Suprapubic skin (tissue), 4 donors: ENCODE measurements at places on chromosomes 5 and 9.

- DNase-seq: no peak
Measured at GRCh38 chr5:35898952-35899660, 39.3 kb downstream of the CAPSL start.

DNA sequence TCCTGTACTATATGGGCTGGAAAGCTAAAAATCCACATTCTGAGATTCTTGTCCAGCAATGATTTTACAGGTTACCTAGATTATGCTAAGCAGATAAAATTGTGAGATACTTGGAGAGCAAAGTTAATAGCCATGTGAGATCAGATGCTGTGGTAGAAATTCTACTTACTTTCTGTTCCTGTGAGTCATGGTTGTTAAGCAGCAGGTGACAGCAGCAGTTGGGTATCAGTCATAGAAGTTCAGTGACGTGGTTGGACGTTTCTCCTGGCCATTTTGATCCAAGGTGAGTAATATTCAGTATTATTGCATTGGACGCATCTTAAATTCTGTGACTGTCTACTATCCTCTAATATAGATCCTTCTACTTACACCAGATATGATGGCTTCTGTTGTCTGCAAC lies 524.5 kb downstream of the TMEM38B start:
- DNase-seq: no peak

GRCh38 chr5:115180165-115180709 lies 10.5 kb upstream of the TRIM36 start:
- DNase-seq: no peak

DNA sequence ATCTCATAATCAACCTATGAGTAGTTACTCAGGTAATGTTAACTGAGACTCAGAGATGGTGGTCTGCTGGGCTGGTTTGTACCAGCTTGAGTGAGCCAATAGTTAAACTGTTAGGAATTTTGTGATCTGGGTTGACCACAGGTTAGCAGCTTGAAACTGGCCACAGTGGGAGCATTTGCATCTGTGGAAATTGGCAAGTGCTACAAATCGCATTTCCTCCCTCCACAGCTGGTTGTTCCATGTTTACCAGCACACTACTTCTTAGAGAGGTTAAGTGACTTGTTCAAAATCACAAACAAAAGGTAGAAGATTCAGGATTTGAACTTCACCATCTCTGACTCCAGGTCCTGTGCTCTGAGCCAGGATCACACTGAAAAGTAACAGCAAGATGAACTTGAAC lies 446.9 kb upstream of the CLINT1 start:
- no peak for DNase-seq

DNA sequence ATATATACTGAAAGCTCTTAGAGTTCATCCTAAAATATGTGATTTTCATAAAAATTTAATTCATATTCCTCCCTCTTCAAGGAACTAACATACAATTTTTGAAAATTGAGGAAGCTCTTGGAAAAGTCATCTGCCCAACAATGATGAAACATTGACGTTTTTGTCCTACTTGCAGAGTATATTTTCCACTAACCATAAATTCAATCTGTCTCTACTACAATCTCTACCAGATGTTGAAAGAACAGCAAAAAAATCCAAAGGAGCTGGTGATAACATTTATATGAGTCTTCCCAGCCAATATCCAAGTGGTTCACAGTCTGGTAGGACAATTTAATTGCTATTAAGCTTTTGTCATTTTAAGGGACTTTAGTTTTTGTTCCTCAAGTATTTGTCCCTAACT lies 81.1 kb upstream of the NR3C1 start:
- no peak for DNase-seq

DNA sequence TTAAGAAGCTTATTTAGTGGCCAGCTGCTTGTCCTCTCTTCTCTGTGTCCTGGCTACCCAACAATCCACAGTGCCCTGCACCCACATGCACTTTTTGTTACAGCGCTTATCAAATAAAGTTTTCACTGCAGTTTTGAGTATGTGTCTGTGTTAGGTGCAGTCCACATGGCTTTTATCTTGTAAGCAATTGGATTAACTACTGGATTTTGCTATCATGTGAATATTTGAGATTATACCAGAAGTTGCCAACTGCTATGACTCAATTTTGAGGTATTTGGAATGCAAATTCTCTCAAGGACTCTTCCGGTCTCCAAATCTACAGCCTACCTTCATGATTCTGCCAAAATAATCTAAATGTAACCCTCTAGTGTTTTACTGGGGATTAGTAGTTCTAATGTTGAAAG lies 690.2 kb downstream of the NR2F1-AS1 start:
- DNase-seq: no peak

DNA sequence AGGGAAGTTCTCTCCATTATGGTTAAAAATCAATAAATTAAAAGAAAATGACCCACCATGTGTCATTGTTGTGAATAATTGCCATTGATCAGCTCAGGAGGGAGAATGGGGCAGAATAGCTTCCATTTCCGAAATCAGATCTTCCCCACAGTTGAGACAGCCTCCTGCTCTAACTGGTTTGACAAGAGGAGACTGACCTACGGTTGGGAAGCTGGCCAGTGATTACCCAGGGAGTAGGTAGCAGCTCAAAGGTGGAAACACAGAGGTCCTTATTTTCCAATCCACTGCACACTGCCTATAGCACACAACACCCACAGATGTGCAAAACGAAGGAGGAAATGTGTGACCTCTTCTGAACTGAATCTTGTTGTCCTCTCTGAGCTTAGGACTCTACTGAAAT lies 69.0 kb upstream of the DAPK1 start:
- no peak for DNase-seq

- no peak for DNase-seq
Measured at GRCh38 chr5:97542469-97542868, 359.4 kb upstream of the RIOK2 start.

- DNase-seq: no peak
Measured at GRCh38 chr9:14842269-14842668, 68.0 kb downstream of the FREM1 start.

- DNase-seq: no peak
Measured at GRCh38 chr5:170632985-170633234, 129.1 kb downstream of the KCNIP1 start.

- DNase-seq: no peak
Measured at GRCh38 chr9:7150153-7150890, 392.5 kb downstream of the KDM4C start.

GRCh38 chr5:2685651-2686272 lies 65.7 kb downstream of the IRX2 start:
- no peak for DNase-seq

- no peak for DNase-seq
Measured at GRCh38 chr5:36436306-36436705, 134.6 kb upstream of the RANBP3L start.

- DNase-seq: no peak
Measured at GRCh38 chr5:83494666-83495065, 23.1 kb downstream of the VCAN start.

GRCh38 chr9:96008502-96009222 lies 133.2 kb downstream of the ERCC6L2 start:
- DNase-seq: no peak

DNA sequence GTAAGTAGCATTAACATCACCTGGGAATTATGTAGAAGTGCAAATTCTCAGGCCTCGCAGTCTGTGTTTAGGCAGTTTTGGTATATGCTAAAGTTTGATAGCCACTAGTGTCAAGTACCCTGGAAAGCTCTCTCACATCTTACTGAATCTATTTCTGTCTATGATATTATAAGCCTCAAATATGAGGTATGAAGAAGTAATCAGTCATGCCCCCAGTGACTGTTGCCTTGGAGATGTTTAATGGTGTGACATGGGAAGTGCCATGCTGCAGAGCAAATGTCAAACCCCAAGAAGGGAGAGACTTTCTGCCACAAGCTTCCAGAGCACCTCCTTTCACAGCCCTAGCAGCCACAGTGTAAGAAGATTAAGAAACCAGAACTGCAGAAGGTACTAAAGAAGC lies 9.8 kb upstream of the PDE8B start:
- no peak for DNase-seq

GRCh38 chr9:96236854-96237550 lies 65.0 kb downstream of the HSD17B3 start:
- DNase-seq: no peak

DNA sequence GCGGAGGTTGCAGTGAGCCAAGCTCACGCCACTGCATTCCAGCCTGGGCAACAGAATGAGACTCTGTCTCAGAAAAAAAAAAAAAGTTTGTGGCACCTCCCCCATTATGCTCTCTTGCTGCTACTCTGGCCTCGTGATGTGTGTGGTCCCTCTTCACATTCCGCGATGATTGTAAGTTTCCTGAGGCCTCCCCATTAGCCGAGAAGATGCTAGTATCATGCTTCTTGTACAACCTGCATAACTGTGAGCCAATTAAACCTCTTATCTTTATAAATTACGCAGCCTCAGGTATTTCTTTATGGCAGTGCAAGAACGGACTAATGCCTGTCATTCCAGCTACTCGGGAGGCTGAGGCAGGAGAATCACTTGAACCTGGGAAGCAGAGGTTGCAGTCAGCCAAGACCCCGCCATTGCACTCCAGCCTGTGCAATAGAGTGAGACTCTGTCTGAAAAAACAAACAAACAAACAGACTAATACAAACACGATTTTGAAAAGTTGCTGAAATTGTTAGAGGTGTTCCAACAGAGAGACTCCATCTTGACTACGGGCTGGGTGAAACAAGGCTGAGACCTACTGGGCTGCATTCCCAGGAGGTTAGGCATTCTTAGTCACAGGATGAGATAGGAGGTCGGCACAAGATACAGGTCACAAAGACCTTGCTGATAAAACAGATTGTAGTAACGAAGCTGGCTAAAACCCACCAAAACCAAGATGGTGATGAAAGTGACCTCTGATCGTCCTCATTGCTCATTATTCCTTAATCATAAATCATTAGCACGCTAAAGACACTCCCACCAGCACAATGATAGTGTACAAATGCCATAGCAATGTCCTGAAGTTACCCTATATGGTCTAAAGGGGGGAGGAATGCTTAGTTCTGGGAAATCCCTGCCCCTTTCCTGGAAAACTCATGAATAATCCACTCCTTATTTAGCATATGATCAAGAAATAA lies 8.3 kb upstream of the AFF4 start:
- no peak for DNase-seq

GRCh38 chr5:82777106-82777505 lies 300.1 kb downstream of the TMEM167A start:
- DNase-seq: no peak

DNA sequence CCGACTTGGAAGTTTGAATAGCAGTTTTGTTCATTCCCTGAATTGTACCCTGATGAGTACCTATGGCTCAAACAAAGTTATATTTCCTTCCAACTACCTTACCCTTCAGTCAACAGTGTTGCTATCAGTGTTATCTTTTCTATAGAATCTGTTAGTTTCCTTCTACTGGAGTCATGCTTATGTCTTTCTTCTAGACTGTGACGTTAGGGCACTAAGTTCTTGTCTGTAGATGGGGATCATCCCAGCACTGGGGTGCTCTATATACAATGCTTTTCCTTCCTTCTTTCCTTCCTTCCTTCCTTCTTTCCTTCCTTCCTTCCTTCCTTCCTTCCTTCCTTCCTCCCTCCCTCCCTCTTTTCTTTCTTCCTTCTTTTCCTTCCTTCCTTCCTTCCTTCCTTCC lies 973.0 kb downstream of the CDH12 start:
- no peak for DNase-seq

DNA sequence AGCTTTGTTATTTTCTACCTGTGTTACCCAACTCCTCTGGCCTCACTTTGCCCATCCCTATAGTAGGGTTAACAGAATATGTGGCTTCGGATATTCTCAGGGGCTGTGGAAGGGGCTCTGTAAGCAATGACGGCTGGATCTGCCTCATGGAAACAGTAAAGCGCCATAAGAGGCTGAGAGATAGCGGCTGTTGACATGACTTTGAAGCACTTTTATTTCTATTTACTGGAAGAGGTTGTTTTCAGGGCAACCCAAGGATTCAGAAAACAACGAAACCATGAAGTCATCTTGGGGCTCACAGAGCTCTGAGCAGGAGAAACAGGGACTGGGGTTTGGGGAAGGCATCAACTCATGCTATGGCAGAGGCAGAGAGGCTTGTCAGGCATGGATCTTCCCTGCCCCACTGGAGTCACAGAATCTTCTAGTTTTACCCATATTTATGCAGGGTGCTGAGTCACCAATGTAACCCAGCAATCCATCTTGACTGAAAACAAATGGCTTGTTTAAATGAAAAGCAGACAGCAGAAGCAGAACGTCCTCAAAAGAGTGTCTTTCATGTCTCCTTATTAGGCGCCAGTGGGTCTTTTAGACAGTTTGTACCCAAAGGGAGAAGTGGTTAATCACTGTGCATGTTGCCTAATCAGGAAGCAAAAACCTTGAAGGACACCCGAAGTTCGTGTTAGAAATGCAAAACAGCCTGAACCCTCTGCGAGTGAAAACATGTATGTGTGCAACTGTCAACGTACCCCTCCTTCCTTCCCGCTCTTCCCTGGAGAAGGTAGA lies 113.0 kb downstream of the COL23A1 start:
- no peak for DNase-seq

DNA sequence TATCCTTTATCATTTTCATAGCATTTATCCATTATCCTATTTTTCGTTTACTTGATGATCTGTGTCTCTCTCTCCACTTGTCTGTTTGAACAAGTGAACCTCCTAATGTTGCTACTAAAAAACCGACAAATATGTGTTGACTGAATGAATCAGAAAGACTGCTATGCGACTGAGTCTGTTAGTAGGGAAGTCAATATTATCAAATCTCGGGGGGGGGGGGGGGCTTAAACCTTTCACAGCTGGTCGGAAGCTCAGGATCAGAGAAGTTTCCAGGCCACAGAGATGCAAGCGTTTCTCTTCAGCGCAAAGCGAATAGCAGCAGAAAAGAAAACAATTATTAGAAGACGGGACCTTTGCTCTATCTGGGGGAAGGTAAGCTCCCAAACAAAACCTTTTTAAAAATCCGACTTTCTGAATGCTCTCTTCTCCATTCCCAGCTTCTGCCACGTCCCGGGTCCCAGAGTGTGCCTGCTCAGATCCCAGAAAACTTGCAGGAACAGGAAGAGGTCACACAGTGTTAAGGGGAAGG lies 412 bp downstream of the RIOK2 start:
- no peak for DNase-seq

DNA sequence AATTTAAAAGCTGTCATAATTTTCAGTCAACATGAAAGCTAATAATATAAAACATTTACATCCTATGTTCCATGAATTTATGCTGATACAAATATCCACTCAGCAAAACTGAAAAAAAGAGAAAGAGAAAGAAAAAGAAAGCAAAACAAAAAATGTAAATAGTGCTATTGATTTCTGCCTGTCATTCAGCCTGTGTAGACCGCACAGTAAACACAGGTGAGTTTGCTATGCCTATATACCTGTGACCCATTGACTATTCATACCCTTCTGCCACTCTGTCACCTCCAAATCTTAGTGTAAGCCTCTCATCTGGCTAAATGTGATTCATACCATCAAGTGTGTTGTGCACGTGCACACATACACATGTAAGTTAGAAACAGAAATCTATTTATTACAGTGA lies 359.0 kb upstream of the RORB start:
- DNase-seq: no peak
